ENCODE measurements at places on chromosomes 4 and X. TPM values are rescaled to one million over a fixed set of nuclear protein-coding genes. Genes with fewer than 3 reads are reported as not detected.

Gene GAB1
- 11.1 TPM for total RNA-seq

Gene NKX3-2
- not detected for total RNA-seq

DNA sequence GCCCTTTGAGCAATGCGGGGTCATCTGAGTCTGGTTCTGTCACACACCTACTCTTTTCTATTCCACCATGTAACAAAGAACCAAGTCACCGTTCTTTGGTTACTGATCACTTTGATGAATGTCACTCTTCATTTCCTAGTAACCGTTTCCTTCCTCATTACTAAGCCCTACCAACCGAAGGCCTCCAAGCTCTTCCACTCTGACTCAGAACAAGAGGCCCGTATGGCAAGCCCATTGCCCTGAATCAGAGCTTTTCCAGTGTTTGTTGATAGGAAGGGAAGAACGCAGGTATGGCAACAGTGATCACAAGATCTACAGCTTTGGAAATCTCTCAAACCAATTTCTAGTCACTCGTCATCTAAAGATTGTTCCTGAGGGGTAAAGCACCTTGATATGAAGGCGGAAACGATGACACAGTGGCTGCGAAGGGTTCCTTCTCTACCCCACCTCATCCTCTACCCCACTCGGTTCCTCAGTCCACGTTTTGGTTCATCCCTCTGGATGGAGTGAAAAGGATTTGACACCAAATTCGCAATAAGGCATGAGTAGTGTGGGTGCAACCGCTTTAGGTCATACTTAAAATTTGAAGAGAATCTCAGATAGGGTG lies 28.0 kb upstream of the CD40LG start:
- DNase-seq: no peak
- no peaks in the 10 kb centered on the region for H3K4me1 ChIP-seq
- no peaks in the 10 kb centered on the region for H3K36me3 ChIP-seq
- no peak overlapping the region for H3K27ac ChIP-seq
- H3K4me3 ChIP-seq: no peak overlapping the region
- no peaks in the 10 kb centered on the region for H3K27me3 ChIP-seq

GRCh38 chr4:22635692-22636091 lies 57.0 kb upstream of the GBA3 start:
- H3K4me1 ChIP-seq: peaks cover 4% of the 10 kb centered on the region
- peak overlapping the region; percentile 24 for H3K4me3 ChIP-seq
- no peaks in the 10 kb centered on the region for H3K27me3 ChIP-seq
- DNase-seq: no peak

- no peaks in the 10 kb centered on the region for H3K27me3 ChIP-seq
- DNase-seq: no peak
- H3K27ac ChIP-seq: no peak overlapping the region
- H3K4me3 ChIP-seq: no peak overlapping the region
- peaks cover 2% of the 10 kb centered on the region for H3K4me1 ChIP-seq
Measured at GRCh38 chr4:57614257-57614932, 504.2 kb upstream of the IGFBP7 start.

GRCh38 chr4:41611881-41612871 lies 74.2 kb downstream of the LIMCH1 start:
- H3K27ac ChIP-seq: no peak overlapping the region
- no peaks in the 10 kb centered on the region for H3K36me3 ChIP-seq
- no peak for DNase-seq
- no peak overlapping the region for H3K4me3 ChIP-seq
- no peaks in the 10 kb centered on the region for H3K4me1 ChIP-seq

- no peaks in the 10 kb centered on the region for H3K27me3 ChIP-seq
- no peak overlapping the region for H3K27ac ChIP-seq
- no peaks in the 10 kb centered on the region for H3K4me1 ChIP-seq
- no peak for DNase-seq
Measured at GRCh38 chr4:44845309-44845708, 119.0 kb upstream of the GNPDA2 start.

GRCh38 chrX:68827848-68828624 lies 785 bp upstream of the EFNB1 start:
- peaks cover 6% of the 10 kb centered on the region for H3K4me1 ChIP-seq
- peak; percentile 82 for DNase-seq
- H3K36me3 ChIP-seq: no peaks in the 10 kb centered on the region
- H3K4me3 ChIP-seq: peak overlapping the region; percentile 35

DNA sequence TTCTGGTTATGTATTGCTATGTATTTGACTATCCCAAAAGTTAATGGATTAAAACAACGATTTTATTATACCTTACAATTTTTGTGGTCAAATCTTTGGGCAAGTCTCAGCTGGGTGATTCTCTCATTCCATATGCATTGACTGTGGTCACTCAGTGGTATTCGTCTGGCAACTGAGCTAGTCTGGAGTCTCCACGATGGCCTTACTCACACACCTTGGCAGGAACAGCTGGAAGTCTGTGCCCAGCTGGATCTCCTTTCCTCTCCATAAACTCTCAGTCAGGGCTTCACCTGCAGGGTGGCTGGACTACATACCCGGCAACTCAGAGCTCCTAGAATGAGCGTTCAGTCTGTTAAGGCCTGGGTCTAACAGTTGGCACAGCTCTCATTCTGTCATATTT lies 141.1 kb upstream of the WDFY3 start:
- H3K4me1 ChIP-seq: no peaks in the 10 kb centered on the region
- no peaks in the 10 kb centered on the region for H3K36me3 ChIP-seq
- DNase-seq: no peak
- no peaks in the 10 kb centered on the region for H3K27me3 ChIP-seq

- peak overlapping the region; percentile 68 for H3K4me3 ChIP-seq
- no peaks in the 10 kb centered on the region for H3K27me3 ChIP-seq
- DNase-seq: peak; percentile 73
- no peaks in the 10 kb centered on the region for H3K36me3 ChIP-seq
- H3K27ac ChIP-seq: peak overlapping the region; percentile 77
Measured at GRCh38 chr4:186726426-186727168, 2.9 kb upstream of the FAT1 start.

- H3K4me3 ChIP-seq: no peak overlapping the region
- no peaks in the 10 kb centered on the region for H3K27me3 ChIP-seq
- no peak overlapping the region for H3K27ac ChIP-seq
- no peak for DNase-seq
- H3K36me3 ChIP-seq: no peaks in the 10 kb centered on the region
Measured at GRCh38 chr4:182065255-182065654, 177.9 kb upstream of the TENM3 start.
